Lower lobe of right lung (tissue), 2 donors: ENCODE measurements at places on chromosomes 7 and 10. TPM values are rescaled to one million over a fixed set of nuclear protein-coding genes. Genes with fewer than 3 reads are reported as not detected.

DNA sequence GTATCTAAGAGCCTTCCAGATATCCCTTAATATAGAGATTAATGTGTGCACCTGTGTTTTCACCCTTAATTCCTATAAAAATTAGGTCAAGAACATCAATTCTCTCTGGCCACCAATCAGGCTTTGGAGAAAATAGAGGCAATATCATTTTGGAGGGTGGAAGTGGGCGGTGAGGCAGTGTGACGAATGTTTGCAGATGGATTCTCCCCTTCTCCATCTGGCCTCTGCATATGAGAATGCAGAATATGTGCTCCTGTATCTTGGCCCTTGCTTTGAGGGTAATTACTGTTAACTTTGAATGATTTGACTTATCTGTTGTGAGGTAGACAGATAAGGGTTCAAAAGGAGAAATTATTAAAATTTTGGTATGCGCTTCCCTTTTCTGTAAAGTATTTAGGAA lies 304.0 kb upstream of the NPSR1 start:
- DNase-seq, result no peak

DNA sequence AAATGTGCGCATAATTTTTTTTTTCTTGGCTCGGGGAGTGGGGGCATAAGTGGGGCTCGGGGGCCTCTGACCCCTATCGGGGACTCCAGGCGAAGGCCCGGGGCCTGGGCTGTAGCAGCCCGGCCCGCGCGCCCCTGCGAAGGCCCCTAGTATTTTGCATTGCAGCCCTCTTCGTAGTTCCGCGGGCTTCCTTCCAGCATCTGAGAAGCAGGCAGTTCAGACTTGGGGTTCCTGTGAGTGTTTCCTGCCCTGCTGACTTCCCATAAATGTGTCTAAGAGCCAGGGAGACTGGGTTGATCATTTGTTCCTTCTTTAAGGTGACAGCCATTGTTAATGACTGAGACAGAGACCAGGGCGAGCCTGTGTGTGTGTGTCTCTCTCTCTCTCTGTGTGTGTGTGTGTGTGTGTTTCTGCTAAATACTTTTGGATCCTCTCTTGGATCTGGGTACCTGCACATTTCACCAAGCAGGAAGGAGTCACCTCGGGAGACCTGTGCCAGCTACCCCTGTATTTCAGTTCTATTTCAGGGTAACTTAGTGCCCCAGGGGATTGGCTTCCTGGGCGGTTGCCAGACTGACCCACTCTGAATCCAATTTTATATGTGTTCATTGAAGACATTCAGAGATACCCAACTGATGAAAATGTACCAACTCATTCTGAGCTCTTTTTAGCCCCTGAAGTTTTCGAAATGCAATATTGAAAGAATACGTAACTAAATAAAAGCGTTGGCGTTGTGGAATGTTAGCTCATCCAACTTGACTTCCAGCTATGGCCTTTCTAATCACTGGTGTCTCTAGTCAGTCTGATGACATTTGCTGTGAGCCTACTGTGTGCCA lies 805 bp downstream of the MSRB2 start:
- peak; percentile 54 for DNase-seq

NANOS1 gene
- total RNA-seq, result 1.9 TPM

STEAP1 gene
- 8.2 TPM for total RNA-seq

GRCh38 chr7:135980012-135980551 lies 2.9 kb upstream of the MTPN start:
- DNase-seq, result no peak

- DNase-seq, result no peak
Measured at GRCh38 chr7:138167222-138167621, 91.0 kb downstream of the AKR1D1 start.

DNA sequence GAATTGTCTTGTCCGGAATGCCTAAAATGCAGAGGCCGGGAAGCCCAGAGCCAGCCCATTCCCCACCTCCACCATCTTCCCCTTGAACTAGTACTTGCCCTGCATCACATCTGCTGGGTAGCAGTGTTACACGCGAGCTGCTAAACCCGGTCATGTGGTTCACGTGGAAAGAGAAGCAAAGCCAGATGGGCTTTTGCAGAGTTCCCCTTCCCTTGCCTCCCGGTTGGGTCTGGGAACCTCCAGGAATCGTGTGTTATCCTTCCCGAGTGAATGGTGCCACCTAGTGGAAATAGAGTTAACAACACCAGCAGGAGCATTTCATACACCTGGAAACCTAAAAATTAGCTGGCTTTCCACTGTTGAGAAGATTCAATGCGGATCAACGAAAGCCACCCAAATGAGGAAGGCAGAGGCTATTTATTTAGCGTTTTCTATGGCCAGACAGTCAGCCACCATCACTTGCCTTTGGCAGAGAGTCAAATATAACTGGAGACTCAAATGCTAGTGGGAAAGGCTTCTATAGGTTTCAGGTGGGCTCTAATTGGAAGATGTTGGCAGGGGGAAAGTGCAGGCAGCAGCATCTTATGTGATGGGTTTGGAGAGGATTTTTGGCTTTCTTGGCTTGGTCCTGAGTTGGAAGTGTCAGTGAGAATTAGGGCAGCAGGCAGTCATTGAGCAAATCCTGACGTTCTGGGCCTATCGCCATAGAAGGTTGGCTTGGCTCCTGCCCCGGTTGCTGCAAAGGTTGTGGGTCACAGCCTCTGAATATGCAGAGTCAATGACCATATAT lies 12.9 kb upstream of the DENND2A start:
- DNase-seq, result no peak

- no peak for DNase-seq
Measured at GRCh38 chr10:62690703-62691102, 113.8 kb upstream of the ADO start.

DNA sequence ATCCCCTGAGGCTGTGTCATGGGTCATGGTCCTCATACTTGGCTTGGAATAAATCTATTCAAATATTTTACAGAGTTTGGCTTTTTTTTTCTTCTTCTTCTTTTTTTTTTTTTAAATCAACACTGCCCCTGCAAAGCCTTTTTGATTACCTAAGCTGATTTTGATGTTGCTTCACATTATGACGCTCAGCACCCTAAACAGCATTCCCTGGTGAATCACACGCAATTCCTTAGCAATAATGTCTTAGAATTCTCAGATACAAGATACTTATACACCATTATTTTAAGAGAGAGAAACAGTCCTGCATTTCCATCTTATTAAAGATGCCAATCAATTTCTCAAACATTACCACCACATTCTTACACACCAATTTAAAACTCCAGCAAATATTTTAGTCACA lies 323.7 kb upstream of the IGFBP3 start:
- no peak for DNase-seq

KIF5B gene
- total RNA-seq, result 92.9 TPM

KCND2 gene
- total RNA-seq, result 0.38 TPM

HMX3 gene
- not detected for total RNA-seq

DNA sequence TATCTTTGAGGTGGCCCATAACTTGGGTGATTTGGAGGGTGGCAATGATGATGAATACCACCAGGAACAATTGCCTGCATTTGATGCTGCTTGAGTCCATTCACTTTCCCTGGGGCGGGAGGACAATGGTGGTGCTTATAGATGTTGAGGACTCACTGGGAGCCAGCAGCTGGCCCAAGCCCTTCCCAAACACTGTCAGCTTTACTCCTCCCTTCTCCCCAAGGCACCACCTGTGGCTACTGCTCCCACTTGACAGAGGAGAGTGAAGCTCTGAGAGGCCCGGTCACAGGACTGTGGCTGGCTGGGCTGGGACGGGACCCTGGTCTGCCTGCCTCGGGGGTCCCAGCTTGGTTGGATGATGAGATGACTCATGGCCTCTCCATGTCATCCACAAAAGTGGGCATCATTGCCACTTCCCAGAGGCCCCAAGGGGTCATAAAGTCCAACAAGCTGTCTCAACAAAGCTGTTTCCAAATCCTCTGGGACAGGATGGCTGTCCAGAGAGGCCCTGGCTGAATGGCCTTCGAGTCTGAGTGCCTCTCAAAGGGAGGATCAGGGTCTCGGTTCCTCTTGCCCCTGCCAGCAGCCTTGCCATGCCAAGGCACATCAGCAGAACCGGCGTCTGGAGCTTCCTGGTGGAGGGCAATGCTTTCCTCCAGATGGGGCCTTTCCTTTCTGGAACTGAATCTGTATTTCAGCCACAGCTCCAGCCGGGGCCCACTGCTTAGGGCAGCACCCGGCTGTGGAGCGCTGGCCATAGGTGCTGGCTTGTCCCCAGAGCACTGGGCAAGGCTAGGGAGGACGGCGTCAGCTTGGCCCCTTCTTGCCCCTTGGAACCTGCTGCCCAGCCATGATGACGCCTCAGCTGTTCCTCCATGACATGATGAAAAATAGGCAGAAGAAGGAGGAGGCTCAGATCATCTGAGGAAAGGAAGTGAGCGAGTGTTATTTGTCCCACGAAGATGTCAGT lies 47.0 kb upstream of the PLEKHA1 start:
- DNase-seq, result no peak

GRCh38 chr7:88218429-88218745 lies 1.5 kb downstream of the SRI start:
- no peak for DNase-seq

DNA sequence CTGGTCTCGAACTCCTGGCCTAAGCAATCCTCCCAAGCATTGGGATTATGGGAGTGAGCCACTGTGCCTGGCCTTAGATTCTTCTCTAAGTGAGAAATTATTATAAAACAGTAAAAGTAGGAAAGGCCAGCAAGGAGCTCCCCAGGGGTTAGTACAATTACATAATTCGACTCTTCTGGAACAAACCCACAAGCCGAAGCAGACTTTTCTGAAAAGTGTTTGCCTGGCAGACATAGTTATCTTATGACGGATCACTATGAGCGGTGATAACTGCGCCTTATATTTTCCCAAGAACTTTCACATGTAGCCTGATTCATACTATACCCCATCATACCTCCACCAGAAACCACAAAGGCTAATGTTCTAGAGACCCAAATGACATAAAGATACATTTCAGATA lies 30.2 kb upstream of the SH3PXD2A start:
- no peak for DNase-seq

KLF14 gene
- total RNA-seq, result not detected

ADAMTS14 gene
- total RNA-seq, result 0.53 TPM

PTPN20 gene
- 4.0 TPM for total RNA-seq

DNA sequence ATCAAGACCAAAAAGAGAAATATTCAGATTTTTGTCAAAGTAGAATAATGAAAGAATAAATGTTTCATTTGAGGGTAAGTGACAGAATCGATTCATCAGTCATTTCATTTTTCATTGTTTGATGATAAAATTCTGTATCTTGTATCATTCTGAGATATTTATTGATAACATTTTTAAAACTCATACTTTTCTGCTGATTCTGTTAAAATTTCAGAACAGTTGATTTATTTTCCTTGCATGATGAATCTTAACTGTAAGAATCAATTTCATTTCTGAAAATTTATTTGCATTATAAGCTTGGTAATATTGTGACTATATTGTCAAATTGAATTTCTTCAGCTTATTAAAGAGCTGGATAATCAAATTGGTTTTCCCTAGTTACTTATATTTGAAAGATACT lies 13.9 kb downstream of the PHYHIPL start:
- no peak for DNase-seq

GRCh38 chr7:156080596-156080995 lies 268.3 kb upstream of the SHH start:
- DNase-seq, result no peak

DNA sequence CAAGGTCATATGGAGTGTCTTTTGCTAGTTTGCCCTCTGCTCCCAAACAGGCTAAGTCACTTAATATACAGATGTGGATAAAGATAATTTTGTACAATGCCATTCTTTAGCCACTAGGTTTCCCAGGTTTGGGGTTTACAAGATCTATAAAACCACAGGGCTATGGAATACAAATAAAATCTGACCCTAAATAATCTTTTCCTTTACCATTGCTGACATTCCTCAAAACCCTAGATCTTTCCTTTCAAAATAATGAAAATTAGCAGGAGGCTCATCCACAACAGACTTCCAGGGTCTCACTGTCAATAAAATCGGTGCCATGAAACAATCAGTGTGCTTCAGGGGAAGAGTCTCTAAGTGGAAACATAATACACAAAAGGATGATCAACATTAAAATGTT lies 148.4 kb downstream of the CPEB3 start:
- no peak for DNase-seq

DNA sequence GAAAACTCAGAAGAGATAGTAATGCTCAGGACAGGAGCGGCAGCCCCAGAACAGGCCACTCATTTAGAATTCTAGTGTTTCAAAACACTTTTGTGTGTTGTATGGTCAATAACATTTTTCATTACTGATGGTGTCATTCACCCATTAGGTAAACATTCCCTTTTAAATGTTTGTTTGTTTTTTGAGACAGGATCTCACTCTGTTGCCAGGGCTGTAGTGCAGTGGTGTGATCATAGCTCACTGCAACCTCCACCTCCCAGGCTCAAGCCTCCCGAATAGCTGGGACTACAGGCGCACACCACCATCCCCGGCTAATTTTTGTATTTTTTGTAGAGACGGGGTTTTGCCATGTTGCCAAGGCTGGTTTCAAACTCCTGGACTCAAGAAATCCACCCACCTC lies 65.9 kb upstream of the CAPZA2 start:
- DNase-seq, result no peak

DNA sequence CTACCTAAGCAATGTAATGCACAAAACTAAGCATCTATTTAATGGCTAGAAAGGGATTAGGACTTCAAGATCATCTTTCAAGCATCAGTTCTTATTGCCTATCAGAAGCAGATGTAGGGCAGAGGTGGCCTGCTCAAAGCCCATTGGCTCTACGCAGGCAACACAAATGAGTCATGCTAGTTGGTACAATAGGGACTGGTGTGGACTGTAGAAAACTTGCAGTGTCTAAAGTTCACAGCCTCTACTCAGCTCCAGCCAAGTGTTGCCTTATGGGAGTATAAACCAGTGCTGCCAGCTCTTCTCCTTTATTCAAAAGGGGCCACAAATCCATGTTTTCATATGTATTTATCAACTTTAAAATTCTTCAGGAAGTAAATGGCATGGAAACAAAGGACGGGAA lies 31.7 kb downstream of the ASAH2 start:
- DNase-seq, result no peak

- DNase-seq, result peak; percentile 43
Measured at GRCh38 chr7:85184599-85185423, 2.0 kb downstream of the SEMA3D start.

RBAK gene
- 10.4 TPM for total RNA-seq

- no peak for DNase-seq
Measured at GRCh38 chr7:116736927-116737715, 65.1 kb downstream of the MET start.

- no peak for DNase-seq
Measured at GRCh38 chr10:80684259-80684658, 146.6 kb downstream of the SH2D4B start.

GRCh38 chr10:75234683-75235374 lies 928 bp downstream of the COMTD1 start:
- no peak for DNase-seq

DNA sequence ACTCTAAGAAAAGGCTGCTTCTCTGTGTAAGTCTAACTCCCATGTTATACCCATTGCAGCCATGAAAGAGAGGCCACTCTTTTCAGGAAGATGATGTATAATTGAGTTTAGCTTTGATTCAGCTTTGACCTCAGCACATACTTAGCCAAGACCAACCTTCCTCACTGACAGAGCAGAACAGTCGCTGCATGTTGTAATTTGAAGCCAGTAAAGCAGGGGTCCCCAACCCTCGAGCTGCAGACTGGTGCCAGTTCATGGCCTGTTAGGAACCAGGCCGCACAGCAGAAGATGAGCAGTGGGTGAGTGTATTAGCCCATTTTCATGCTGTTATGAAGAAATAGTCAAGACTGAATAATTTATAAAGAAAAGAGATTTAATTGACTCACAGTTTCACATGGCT lies 223.9 kb downstream of the GPR158 start:
- DNase-seq, result no peak

- peak; percentile 57 for DNase-seq
Measured at GRCh38 chr7:34928052-34928451, 109.2 kb downstream of the DPY19L1 start.
